ENCODE measurements at places on chromosomes 2 and 18. TPM values are rescaled to one million over a fixed set of nuclear protein-coding genes. Genes with fewer than 3 reads are reported as not detected.

The UCN gene
- total RNA-seq = not detected

The G6PC2 gene
- not detected for total RNA-seq

The GALNT13 gene
- total RNA-seq = 0.18 TPM

The TPO gene
- not detected for total RNA-seq

The SLC11A1 gene
- total RNA-seq = 0.29 TPM

The SCN2A gene
- total RNA-seq = 9.0 TPM

The ATL2 gene
- 41.5 TPM for total RNA-seq

The ANKRD30B gene
- not detected for total RNA-seq

The DNAJC5G gene
- total RNA-seq = not detected

The COMMD1 gene
- total RNA-seq = 61.7 TPM

The VWA3B gene
- not detected for total RNA-seq

Data from myometrial cell (primary cell).